ENCODE measurements at places on chromosomes 2 and 18.

- DNase-seq: no peak
Observed at GRCh38 chr2:172455121-172455515, 27.7 kb downstream of the ITGA6 start.

- DNase-seq: no peak
Observed at GRCh38 chr2:119699016-119699606, 20.1 kb downstream of the TMEM177 start.

DNA sequence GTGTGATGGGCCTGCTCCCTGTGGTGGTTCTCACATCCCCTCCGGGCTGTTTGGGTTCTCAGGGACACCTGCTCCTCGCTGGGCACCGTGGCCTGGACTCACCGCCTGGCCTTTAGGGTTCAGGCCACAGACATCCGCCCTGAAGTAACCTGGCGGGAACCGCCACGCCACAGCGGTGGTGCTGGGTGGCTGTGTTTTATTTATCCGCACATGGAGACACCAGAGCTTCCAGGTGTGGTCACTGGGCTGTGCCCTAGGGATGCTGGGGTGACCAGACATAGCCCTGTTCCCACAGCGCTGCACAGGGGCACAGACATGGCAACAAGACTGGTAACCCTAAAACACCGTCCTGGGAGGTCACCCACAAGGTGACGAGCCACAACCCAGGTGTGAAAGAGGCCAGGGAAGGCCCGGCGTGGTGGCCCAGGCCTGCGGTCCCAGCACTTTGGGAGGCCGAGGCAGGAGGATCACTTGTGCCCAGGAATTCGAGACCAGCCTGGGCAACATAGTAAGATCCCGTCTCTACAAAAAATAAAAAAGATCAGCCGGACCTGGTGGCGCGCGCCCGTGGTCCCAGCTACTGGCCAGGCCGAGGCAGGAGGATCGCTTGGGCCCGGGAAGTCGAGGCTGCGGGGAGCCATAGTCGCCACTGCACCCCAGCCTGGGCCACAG is 649 bp upstream of the HSBP1L1 start:
- no peak for DNase-seq

- peak; percentile 46 for DNase-seq
Observed at GRCh38 chr18:63309422-63309821, 10.1 kb downstream of the BCL2 start.

- DNase-seq: no peak
Observed at GRCh38 chr18:75264926-75265597, 54.5 kb downstream of the TSHZ1 start.

GRCh38 chr2:80019571-80020460 is 284.7 kb downstream of the LRRTM1 start:
- no peak for DNase-seq

- DNase-seq: no peak
Observed at GRCh38 chr18:62611453-62612288, 88.8 kb downstream of the ZCCHC2 start.

- no peak for DNase-seq
Observed at GRCh38 chr2:175815537-175815936, 186.5 kb downstream of the LNPK start.

- DNase-seq: no peak
Observed at GRCh38 chr2:66694087-66694860, 259.3 kb downstream of the MEIS1 start.

- DNase-seq: no peak
Observed at GRCh38 chr2:51219468-51219867, 187.5 kb upstream of the NRXN1 start.

DNA sequence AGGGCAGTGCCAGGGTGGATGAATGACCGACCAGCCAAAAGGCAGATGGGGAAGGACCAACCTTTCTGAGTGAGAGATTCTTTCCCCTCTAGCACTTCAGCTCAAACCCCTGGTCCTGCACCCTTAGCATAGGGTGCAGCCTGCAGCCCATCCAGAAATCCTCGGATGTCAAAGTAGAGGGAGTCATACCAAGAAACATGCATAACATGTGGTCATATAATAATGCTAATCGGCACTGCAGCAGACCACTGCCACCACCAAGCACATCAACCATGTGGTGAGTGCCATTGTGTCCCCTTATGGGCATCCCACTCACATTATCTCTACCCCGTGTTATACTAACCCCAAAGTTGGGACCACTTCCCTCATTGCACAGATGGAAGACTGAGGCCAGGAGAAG is 17.7 kb downstream of the ATOH8 start:
- no peak for DNase-seq

GRCh38 chr2:174903264-174903556 is 102.0 kb downstream of the CHN1 start:
- no peak for DNase-seq

GRCh38 chr2:3470856-3471737 is 48.2 kb downstream of the ADI1 start:
- DNase-seq: no peak

- no peak for DNase-seq
Observed at GRCh38 chr2:7902251-7902765, 779.5 kb upstream of the ID2 start.

DNA sequence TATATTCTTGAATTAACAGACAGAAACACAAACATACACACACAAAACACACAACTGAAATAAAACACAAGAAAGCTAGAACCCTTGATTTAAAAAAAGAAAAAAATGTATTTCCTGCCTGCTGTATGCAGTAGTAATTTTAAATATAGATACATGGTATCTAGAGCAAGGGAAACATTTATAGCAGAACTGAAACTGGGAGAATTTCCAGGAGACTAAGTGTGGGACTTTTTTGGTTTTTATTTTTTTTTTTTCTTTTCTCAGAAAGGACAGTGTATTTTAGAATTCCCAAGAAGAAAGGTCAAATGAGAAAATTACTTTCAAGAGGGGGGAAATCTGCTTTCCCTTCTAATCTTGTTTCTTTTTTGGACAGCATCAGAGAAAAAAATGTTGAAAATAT is 558.9 kb upstream of the PKDCC start:
- no peak for DNase-seq

DNA sequence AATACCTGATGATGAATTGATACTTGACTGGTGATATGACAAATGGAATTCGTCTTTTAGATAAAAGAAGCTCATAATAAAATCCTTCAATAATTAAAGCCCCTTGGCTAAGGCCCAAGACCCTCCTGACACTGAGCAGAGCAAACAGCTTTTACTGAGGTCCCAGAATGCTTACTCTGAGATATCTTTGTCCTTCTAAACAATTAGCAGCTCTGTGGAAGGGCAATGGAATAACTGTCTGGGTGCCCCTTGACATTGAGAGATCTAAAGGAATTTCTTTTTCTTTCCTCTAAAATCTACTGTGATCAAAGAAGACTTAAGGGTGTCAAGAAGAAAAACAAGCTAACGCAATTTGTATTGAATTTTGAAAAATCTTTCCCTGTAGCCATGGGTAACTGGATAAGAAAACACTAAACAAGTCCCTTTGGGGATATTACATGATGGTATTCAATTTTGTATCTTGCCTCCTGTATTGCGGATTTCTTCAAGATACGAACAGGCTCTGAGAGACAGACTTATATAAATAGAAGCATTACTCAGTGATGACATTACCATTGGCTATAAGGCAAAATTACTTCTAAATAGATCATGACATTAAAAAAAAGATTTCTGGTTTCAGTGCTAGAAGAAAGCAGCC is 128.8 kb downstream of the MREG start:
- no peak for DNase-seq

DNA sequence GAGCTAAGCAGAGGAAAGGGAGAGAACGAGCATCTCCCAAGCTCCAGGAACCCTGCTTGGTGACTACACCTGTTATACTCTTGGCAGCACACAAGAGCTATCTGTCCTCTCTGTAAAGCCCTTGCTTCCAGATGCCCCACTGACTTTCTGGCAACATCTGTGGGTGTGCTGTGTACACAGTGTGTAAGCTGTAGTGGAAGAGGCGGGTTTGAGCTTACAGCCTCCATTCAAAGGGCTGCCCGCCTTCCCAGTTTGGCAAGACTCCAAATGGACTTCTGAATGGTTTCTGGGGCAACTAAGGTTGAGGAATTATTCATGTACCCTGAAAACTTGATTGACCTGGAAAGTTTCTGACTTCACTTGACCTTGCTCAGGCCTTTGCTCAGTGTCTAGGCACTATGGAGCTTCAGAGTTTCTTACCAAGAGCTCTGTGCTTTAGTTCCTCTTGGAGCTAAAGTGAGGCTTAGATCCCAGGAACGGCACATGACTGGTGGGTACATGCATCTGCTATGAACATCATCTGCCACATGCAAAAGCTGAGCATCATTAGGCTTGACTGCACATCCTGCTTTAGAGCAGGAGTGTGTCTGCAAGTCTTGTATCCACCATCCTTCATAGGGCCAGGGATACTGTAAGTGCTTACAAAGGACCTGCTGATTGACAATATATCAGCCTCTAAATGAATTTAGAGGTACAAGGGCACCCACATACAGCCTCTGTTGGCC is 290.9 kb upstream of the SIX2 start:
- no peak for DNase-seq

Measured in activated CD4-positive, alpha-beta T cell treated with anti-CD3 and anti-CD28 coated beads, Interleukin-2, amount 50 U/mL, for 4 hours (primary cell).